GM10248 (cell line): ENCODE measurements at places on chromosomes 6 and 20.

- DNase-seq, result no peak
These were observed 94.5 kb downstream of the F13A1 start for GRCh38 chr6:6225885-6226529.

GRCh38 chr6:36358226-36358915, 21.7 kb upstream of the BNIP5 start:
- DNase-seq, result peak; percentile 47

- no peak for DNase-seq
These were observed 376.0 kb downstream of the SYNE1 start for GRCh38 chr6:152261179-152261578.

DNA sequence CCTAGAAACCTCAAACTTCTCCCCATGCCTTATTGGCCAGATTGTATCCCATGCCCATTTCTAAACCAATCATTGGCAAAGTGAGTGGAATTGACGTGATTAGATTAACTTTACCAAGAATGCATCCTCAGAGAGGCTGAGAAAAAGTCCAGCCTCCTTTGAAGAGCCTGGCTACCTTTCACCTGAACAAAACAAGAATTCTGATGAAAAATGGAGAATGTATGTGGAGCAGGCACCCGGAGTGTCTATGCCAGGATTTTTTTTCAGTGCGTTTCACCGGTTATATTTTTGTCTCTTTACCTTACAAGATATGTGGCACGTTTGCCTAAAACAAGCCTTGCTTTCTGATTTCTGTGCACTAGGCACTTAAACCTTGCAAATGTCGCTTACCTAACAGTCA, 6.1 kb upstream of the TRAM2 start:
- DNase-seq, result no peak

DNA sequence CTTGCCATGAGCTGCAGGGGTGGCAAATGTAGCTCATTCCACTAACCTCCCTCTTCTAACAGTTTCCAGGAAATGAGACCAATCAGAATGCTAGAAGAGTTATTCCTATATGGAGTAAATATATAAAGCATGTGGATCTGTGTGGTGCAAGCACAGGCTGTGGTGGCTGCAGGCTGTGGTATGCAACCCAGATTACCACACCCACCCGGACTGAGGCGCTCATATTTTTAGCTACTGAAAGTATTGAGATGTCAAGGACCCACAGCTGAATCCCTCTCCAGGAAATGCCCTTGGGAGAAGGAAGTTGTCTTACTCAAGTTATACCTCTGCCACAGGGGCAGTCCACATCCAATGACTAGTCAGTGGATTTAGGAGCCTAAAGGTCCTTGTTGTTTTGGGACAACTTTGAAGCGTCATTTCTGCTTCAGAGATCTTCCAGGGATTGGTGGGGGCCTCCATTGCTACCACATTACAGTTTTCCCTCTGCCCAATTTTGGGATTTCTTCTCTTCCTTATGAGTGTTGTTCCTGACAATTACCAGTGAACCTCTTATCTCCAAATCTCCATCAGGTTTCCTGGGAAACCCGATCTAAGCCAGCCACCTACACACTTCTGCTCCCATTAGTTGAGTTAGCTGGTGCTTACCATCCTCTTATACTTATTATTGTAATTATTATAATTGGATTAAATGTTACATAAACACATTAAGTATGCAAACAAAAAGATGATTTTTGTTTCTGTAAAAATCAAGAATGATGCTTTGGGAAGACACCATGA, 12.1 kb upstream of the REPS1 start:
- DNase-seq, result no peak

GRCh38 chr6:141491684-141492083, 641.0 kb upstream of the GJE1 start:
- DNase-seq, result no peak
